ENCODE measurements at places on chromosomes 2 and 18.

DNA sequence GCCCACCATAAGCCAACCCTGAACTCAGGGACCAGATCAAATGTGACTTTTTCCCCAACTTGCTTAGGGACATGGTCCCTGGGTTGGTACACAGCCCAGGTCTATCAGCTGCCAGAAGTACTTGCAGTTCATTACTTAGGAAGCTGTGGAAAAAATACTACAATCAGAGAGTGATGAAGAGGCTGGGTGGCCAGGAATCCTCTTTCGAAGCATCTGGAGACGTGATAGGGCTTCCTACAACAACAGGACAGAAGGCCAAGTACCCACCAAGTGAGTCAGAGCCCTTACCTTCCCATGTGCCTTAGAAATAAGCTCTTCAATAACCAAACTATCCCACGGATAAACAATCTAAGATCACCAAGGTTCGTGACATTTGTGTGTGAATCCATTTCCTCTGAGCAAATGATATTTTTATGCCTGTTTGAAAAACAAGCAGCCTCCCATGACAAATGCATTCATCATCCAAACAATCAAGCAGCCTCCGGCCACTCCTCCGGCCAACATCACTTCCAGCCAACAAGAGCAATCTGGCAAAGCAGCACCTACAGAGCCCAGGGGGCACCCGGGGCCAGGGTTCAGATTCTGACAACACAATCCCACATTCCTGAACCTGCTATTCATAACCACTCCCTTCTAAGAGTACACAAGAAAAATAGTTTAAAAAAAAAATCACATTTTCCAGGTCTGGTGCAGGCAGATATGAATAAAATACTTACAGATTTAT lies 26.4 kb downstream of the TBC1D8 start:
- DNase-seq, result no peak

DNA sequence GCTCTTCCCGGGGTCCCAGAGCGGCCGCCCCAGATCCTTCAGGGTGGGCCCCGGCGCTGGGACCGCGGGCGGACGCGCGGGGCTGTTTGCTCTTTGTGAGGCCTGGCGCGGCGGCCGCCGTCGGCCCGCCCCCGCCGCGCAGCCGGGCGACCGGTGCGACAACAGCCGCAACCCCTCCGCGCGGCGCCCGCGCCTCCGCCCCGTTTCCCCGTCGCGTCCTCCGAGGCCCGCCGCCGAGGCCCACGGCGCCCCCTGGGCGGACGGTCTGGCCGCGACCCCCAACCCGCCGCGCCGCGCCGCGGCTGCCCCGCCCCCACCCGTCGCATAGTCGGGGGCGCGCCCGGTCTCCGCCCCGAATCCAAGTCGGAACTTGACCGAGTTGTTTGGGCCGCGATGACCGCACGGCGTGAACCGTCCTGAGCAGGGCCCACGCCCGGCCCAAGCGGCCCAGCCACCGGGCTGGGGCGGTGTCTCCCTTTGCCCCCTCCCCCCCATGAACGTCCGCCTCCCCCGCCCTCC lies 448 bp downstream of the YPEL5 start:
- DNase-seq, result no peak

DNA sequence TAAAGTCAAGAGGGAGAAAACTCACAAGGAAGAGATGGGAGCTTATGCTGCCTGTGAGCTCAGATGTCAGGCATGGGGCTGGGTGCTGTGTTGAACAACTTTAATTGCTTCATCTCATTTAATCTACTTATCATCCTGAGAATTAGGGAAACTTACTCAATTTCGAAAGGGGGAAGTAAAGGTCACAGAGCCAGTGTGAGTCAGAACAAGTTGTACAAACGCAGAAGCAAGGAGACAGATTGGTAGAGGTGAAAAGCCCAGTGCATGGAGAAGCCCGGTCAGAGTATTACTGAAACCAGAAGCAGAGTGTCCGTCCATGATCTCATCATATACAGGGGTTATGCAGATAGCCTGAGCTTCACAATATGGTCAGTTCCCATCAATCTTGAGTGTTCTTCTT lies 281.1 kb upstream of the POU3F3 start:
- no peak for DNase-seq

DNA sequence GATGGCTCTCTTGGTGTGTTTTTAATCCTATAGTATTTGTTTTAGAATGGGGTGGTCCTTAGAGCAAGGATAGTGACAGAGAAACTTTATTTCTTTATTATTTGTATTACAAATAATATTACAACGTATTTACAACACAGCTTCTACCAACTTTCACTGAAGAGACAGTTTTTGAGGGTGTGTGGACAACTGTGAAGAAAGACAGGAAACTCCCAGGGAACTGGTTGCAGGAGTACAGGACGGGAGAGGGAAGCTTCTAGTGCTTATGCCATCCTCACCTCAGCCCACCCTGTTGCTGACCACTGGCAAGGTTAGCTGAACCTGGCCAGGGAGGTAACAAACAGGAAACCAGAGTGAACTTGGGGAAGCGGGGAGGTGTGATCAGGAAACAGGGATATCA lies 251.7 kb downstream of the BCL11A start:
- no peak for DNase-seq

- no peak for DNase-seq
Observed at GRCh38 chr2:241701399-241702154, at the start of gene ING5. Gene ING5, plus strand, starts transcription at chr2:241702039. Its CDS starts 27 bp downstream, at chr2:241702066.

DNA sequence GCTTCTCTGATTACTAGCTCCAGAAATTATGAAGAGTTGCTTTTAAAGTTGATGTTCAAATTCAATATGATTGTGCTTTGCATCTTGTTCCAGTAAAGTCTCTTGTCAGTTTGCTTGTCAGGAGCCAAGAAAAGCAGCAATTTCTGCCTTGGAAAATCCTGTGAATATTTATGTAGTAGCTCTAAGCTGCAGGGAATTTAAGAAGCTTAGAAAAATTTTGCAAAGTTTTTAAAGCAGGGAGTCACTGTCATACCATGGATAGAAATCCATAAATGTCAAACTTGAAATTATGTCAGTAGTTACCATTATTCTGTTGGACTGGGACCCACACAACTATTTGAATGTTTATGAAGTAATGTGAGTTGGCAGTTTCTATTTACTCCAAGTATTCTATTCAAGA lies 169.3 kb downstream of the TMEM200C start:
- DNase-seq, result no peak

DNA sequence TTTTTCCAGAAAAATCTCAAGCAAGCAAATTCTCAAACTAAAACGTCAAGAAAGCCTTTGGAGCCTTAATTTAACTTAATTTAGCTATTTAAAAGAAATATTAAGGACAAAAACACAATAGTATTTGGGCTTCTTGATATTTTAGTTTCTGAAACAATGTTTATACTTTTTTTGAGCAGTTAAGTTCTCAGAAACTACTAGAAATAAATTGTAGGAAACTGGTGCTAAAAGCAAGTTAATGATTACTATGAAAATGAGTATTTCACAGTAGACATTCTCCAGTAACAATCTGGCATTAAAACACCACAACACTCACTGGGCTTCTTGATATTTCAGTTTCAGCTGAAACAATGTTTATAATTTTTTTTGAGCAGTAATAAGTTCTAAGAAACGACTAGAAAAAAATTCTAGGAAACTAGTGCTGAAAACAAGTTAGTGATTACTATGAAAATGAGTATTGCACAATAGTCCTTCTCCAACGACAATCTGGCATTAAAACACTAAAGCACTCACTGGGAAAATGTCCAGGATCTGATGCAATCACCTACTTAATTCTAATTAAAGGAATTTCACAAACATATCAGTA lies 45.1 kb downstream of the TRAK2 start:
- no peak for DNase-seq

GRCh38 chr2:133863106-133863800 lies 295.0 kb upstream of the NCKAP5 start:
- DNase-seq, result no peak

GRCh38 chr2:2942225-2942624 lies 435.4 kb downstream of the EIPR1 start:
- no peak for DNase-seq

DNA sequence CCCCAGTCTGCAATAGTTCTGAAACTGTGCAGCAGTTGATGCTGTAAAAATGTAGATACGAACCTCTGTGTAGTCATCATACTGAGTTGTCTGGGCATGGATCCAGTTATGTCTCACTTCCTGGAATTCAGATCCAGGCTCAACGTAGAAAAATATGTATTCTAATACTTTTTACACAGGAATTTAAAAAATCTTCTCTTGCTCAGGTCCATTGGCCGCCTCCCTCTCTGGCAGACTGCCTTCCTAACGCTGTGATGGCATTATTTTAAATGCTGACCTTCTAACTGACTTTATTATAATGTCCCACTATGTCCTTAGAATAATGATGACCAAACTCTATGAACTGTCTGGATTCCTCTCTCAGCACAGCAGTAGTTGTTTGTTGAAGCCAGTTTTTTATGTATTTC lies 119.6 kb downstream of the FEZ2 start:
- DNase-seq, result no peak

- peak; percentile 9 for DNase-seq
Observed at GRCh38 chr2:80815259-80815658, 510.7 kb upstream of the LRRTM1 start.

GRCh38 chr2:240930096-240930630 lies 24.0 kb downstream of the CROCC2 start:
- DNase-seq, result no peak

- no peak for DNase-seq
Observed at GRCh38 chr2:73614997-73615396, 27.2 kb downstream of the NAT8 start.

GRCh38 chr2:236684504-236685256 lies 115.1 kb downstream of the ACKR3 start:
- no peak for DNase-seq

- DNase-seq, result no peak
Observed at GRCh38 chr2:147273628-147274027, 571.2 kb upstream of the ACVR2A start.

DNA sequence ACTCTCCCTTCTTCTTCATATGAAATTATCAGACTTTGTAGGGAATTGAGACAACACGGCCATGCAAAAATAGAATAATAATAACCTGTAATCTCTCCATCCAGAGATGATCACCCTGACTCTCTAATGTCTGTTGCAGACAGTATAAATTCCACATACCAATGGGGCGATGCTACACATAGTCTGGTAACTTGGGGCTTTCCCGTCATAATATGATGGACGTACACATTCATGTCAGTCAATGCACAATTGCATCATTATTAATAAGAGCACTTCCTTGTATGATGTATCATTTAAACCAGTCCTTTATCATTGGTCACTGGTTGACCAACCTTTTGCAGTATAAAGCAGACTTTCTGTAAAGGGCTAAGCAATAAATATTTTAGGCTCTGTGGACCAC lies 39.5 kb upstream of the SCLY start:
- DNase-seq, result no peak

DNA sequence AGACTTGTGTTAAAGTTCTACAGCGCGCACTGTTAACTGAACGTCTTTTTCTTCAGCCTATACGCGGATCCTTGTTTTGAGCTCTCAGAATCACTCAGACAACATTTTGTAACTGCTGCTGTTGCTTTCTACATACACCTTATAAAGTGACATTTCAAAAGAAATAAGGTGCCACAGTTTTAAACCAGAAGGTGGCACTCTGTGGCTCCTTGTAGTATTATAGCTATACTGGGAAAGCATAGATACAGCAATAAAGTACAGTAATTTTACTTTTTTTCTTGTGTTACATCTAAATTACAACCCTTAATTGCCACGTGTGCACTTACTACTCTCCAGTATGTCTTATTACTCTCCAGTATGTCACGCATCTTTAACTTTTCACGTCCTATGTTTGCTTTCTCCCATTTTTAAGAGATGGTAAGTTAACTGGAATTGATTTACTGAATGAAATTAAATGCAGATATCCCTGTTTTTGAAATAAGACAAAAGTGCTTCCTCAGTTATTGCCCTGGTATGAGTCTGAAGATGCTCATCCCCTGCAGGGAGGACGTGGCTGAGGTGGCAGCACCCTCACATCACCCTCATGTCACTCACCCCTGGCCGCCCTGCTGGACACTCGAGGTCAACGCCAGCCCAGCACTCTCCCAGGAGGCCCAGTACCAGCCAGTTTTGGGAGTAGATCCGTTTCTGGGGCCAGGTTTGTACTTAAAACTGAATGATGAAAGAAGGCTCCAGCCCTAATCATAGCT lies 37.8 kb downstream of the GORASP2 start:
- no peak for DNase-seq

DNA sequence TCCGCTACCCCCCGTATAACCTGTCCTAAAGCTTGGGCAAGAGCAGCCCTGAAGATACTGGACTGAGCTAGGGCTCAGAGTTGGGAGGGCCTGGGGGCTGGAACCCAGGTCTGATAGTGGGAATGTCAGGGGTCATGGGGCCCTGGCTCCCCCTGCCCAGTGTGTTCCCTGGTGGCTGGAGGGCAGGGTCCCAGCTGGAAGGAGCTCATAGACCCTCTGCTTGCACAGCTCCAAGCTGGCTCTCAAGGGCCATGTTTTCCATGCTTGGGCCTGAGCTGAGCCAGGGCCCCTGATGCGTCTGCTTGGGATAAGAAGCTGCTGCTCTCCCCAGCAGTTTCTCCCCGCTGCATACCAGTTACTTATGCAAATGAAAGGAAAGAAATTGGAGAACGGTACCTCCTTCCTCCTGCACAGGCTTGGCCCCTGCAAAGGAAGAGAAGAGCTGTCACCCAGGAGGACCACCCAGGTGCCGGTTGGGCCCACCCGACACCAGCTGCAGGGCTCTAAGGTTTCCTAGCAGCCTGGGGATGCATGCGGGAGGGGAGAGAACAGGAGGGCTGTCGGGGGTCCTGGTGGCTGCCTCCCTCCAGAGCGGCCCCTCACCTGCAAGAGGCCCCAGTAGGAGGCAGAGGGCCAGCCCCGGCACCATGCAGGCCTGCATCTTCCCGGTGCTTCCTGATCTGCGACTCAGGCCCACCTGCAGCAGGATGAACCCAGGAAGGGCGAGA lies 628 bp downstream of the OTOS start:
- no peak for DNase-seq

GRCh38 chr2:232937278-232937906 lies 67.3 kb downstream of the SNORC start:
- no peak for DNase-seq

GRCh38 chr2:8462899-8463648 lies 218.8 kb upstream of the ID2 start:
- no peak for DNase-seq

GRCh38 chr2:60560734-60561644 lies 7.5 kb upstream of the BCL11A start:
- DNase-seq, result no peak

GRCh38 chr2:56812432-56812831 lies 628.6 kb downstream of the CCDC85A start:
- no peak for DNase-seq

GRCh38 chr2:78992807-78993517 lies 32.5 kb upstream of the REG3G start:
- no peak for DNase-seq

GRCh38 chr2:1744446-1745170 lies at the start of gene PXDN:
Gene PXDN, minus strand, starts transcription at chr2:1744515. Its CDS starts 60 bp downstream, at chr2:1744455.
- DNase-seq, result no peak

DNA sequence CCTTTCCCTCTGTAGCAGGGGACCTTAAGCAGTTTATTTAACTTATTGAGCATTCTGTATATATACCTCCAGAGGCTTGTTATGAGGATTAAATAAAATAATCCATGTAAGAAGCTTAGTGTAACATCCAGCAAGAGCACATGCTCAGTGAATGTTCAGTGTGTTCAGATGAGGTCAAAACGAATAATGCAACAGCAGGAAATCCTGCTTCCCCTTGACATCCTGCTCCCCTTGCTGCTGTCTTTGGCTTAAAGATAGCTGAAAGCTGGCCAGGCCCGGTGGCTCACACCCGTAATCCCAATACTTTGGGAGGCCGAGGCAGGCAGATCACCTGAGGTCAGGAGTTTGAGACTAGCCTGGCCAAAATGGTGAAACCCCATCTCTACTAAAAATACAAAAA lies 68.7 kb downstream of the COL4A4 start:
- no peak for DNase-seq

- no peak for DNase-seq
Observed at GRCh38 chr2:44680424-44680971, 261.0 kb upstream of the SIX3 start.

GRCh38 chr2:54836477-54836876 lies 113.0 kb downstream of the EML6 start:
- no peak for DNase-seq
